Tongue (tissue), 3 donors: ENCODE measurements at places on chromosomes 7 and 10.

DNA sequence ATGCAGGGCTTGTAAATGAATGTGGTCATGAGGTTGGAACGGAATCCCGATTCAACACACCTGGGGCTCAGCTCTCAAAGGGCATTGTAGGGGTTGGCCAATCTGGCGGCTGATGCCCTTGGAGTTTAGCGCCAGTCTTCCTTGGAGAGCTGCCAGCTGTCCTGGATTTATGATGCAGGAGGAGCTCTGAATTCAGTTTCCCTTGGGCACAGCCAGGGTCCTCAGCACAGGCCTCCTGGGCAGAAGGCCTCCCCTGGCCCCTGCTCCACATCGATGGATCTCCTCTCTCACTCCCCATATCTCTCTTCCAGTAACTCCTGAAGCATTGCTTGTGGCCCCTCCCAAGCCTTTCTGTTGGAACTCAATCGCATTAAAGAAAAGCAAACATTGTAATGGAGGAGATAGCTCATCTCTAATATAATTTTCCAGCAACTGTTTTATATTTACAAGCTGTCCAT, 985 bp upstream of the CYTH3 start:
- DNase-seq, result no peak

- DNase-seq, result peak; percentile 64
Measured at GRCh38 chr7:144854839-144855424, 19.1 kb upstream of the TPK1 start.

DNA sequence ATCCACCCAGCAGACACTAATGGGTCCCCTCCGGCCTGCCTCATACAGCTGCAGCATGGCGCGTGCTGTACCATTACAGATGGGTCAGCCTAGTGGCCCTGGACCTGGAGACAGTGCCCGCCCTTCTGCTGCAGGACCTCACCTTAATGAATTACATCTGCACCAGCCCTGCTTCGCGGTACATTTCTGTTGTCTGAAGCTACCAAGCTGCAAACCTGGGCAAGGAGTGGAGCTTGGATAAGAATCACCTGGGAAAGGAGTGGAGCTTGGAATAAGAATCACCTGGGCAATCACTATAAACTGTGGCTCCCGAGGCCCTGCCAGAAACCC, 33.0 kb upstream of the EN2 start:
- no peak for DNase-seq

DNA sequence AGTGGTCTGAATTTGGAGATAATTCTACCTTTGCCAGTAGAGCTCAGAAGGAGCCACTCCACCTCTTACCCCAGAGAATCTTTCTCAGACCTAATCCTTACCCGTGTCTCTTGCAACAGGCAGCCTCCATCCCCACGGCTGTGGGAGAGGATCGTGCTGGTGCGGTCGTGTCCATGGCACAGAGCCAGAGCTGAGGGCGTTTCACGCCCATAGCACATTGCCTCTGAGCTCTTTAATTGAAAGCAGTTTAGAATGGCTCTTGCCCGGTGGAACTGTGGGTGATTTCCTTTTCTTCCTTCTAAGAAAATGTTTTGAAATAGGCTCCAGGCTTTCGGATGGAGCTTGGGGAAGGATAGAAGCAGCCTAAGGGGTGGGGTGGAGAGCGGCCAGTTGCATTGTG, 41.5 kb downstream of the PRF1 start:
- DNase-seq, result peak; percentile 75

DNA sequence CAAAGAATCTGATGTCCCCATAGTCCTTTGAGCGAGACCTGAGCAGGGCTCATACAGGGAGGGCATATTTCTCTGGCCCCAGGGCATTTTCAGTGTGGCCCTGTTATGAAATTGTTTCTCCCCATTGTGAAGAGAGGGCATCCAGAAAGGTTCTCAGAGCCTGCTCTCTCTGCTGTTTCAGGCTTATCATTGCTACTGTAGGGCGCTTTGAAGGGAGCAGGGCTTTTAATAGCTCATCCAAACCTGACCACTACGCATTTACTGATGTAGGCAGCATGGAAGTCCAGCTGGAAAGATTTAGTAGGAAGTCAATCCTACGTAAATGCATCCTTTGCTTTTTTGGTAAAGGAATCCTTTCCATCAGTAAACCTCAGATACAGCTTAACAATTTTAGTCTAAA, 68.1 kb downstream of the PRPF18 start:
- DNase-seq, result no peak

DNA sequence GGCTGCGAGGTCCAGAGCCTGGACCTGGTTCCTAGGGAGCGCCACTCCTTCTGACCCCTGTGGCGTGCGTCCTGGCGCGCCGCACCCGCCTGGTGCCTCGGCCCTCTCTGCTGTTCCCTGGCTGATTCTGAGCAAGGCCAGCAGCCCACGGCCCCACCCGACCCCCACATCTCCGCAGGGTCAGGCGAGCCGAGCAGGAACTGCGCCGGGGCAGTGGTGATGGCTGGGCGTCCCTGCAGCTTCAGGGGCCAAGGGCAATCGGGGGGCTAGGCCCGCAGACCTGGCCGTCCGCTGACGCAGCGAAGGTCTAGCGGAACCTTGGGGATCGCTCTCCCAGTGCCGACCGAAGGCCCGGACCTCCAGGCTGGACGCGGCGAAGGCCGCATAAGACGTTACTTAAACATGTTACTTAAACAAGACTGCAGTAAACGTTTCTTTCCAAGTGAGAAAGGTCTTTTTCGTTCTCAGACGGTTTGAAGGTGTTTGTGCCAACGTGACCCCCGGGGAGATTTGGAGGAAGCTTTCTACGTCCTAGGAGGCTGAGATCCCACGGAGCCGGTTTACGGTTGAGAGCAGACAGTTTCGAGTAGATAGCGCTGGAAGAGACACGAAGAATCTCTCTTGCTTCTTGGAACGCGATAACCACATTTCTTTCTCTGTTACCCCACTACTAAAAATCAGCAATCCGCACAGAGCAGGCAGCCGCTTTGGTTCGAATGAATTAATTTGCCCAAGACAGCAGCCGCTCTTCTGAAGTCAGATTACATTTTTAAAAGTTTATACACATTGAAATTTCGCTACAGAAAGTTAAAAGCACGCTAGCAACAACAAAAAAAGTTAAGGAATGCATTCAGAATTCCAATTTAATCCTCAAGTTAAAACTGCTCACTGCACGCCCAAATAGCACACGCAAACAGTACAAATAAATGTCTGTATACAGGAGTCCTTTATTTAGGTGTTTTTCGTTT, 4.9 kb upstream of the NKX2-3 start:
- DNase-seq, result no peak

GRCh38 chr7:21971780-21972396, 26.2 kb upstream of the CDCA7L start:
- no peak for DNase-seq
